ENCODE measurements at places on chromosomes 2 and 18.

DNA sequence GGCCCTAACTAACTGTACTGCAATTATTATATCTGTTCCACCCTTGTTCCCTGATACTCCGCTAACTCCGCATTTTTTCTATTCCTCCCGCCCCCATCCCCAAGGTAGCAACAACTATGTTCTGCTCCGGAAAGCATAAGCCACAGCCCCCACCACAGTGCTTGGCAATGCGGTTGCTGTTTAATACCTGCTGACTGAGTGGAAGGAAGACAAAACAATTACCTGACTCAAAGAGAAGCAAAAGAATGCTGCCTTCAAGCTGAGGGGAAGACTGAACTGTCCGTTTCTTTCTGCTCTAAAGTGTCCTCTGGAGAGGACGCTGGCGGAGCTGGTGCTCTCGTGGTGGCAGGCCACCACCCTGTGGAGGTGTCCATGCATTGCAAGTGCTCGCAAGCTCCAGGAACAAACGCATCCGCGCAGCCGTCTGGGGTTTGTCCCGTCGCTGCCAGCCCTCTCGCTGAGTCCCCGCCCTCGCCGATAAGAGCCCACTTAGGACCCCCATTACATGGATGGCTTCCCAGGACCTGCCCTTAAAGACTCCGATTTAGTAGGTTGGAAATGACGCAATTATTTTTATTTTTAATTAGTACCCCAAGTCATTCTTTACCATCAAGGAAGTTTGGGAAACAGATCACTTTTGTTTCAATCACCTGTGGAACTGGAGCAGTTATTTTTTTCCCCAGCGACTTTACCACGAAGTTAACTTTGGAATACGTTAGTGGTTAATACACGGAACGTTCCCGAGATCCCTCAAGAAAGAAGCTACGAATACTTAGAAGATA, 1.6 kb upstream of the MYL12A start:
- DNase-seq: peak; percentile 79

- no peak for DNase-seq
Measured at GRCh38 chr2:40165509-40165844, 286.4 kb downstream of the SLC8A1 start.

DNA sequence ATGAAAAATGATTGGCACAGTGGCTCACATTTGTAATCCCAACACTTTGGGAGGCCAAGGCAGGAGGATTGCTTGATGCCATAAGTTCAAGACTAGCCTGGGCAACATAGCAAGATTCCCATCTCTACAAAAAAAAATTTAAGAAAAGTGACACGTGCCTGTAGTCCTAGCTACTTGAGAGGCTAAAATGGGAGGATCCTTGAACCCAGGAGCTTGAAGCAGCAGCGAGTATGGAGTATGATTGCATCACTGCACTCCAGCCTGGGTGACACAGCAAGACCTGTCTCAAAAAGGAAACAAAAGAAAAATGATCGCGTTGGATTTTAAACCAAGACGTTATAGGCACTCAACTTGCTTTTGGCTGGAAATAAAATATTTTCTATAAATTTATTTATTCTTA, 37.8 kb upstream of the CREB1 start:
- no peak for DNase-seq

GRCh38 chr2:177905640-177906039, 166.9 kb downstream of the PDE11A start:
- DNase-seq: no peak

- no peak for DNase-seq
Measured at GRCh38 chr18:30361864-30362540, 680.5 kb downstream of the DSC3 start.

DNA sequence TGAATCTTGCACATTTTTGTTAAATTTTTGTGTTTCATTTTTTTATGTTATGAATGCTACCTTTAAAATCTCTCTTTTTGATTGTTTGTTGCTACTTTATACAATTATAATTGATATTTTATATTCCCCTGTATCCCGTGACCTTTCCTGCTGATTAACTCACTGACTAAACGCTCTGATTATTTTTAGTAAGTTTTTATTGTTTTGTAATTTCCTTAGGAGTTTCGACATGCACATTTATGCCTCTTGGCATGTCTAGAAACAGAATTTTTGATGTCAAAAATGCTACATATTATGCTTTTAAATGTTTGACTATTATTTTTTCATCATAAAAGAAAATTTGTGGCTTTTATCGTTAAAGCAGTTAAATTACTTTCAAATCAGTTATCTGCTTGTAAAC, 1131.6 kb upstream of the TMEFF2 start:
- DNase-seq: no peak

DNA sequence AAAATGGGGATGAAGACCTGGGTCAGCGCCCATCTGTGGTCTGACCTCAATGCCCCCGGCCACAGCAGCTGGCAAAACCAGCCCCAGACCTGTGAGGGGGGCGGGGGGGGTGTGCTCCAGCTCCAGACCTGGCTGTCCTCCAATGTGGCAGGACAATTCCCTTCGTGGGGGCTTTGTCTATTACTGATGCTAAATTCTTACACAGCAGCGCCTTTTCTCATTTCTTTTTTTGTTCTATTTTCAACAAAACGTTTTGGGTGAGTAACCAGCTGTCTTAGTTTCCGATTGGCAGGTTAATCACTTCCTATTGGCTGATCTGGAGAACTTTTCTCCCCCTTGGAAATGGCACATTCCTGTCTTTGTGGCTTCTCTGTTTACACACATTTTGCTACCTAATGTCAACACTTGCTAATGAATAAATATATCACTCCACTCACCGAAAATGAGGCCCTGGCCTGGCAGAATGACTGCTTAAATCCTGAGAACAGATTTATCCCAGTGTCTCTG, 4.4 kb downstream of the SMAD7 start:
- no peak for DNase-seq

GRCh38 chr2:65710779-65711295, 278.4 kb upstream of the SPRED2 start:
- no peak for DNase-seq

DNA sequence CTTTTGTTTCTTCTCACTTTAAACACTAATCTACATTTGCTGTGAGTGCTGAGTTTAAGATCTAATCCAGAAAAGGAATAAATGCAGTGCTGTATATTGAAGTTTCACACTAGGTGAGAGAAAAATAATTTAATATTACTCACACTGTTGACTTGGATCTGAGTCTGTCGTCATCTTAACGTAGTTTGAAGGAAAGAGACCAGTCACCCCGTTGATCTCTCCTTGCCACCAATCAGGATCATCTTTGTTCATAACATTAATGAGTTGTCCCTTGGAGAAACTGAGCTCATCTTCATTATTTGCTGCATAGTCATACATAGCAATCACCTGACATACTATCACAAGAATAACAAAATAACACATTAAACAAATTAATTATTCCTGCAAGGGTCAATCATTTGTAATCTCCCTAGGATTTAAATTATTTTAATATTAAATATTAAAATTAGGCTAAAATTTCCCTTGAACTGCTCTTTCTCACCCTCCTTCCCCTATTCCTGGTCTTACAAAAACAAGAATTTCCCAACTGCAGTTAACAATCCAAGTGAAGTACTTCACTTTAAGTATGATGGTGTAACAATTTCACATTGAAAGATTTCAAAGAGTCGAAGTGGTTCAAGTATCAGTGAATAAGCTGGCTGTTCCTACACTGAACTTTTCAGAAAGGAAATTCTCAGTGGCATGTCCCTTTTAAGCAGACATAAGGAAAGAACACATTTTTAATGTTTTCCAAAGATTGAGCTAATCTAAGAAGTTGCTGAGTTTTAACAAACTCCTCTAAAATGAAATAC, 71.3 kb downstream of the FAM228A start:
- no peak for DNase-seq

DNA sequence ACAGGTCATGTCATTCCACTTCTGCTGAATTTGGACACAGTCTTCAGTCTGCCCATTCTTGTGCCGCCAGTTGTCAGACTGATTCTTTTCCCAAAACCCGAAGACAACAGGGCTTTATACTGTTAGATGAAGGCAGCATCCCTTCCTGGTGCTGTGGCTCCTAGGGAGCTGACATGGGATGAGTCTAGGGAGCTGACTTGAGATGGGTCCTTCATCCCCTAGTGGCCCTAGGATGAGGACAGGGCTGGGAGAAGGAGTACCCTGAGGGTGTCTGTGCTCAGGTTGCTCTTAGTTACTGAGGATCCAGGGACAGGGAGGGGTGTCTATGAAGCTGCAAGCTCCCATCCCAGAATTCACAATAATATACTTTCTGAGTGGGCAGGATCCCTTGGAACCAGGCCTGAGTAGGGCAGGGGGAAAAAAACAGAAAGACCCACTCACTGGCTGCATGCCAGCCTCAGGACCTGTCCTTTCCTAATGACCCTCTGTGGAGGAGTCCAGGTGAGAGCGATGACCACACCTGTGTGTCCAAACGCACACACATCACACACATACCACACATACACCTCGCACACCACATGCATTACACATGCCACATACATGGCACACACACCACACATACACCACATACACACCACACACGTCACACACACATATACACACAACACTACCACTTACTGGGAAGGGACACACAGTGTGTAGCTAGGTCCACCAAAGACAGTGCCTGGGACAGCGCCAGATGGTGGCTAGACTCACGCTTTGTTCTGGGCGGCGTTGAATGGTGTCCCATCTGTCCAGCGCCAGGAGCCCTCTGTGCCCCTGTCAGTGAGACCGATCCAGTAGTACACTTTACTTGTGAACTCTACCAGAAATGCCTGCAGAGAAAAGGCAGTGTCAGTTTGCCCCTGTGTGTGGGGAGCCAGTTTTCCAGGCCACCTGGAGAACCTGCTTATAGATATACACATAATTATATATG, 11.1 kb downstream of the CLEC4F start:
- no peak for DNase-seq

DNA sequence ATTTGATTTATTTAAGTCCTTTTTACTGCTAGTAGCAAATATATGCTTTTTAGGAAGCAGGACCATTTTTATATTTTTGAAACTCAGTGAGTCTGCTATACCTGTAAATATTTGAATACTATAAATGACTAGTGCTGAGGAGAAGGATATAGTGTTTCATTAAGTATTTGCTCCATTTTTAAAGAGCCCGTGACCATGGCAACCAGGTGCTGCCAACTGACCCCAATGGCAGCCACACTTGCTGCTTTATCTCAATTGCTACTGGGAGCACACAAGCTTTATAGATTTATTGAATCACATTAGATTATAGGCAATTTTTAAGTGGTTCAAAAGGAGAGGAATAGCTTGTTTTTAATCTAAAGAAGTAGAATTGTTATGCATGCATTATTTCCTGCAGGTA, 142.0 kb downstream of the SCG2 start:
- no peak for DNase-seq

DNA sequence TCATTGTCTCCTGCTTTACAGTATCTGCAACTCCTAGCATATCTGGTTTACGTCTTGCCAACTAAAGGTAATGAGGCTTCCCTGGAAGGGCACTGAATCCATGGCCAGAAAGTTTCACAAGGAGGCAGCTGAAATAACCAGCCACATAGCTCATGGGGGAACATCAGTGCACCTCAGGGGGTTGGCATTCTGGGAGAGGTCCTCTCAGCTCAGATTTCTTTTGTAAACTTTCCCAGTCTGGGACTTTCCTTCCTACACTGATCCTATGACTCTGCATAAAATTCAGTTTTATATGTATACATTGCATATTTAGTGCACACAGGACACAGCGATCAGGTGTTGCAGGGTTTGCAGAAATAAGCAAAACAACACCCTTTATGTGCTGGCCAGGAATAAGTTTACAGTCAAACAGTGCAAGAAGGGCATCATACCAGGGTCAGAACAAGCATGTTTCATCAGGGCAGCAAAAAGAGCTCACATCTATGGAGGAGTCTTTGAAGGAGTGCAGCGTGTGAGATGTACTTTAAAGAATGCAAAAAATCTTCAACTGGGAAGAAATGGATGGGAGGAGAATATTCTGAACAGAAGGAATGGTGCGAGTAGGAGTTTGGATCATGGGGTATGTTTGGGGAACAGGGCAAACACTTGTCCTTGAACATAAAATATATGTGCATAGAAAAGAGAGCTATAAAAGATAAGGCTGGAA, 240.6 kb upstream of the RAB12 start:
- no peak for DNase-seq

- DNase-seq: no peak
Measured at GRCh38 chr2:233681521-233682099, at the start of gene UGT1A7. TSS of gene UGT1A7 (plus strand) at chr2:233681901. CDS start at chr2:233681938, 37 bp downstream.

GRCh38 chr2:77458216-77458615, 64.0 kb downstream of the LRRTM4 start:
- no peak for DNase-seq

DNA sequence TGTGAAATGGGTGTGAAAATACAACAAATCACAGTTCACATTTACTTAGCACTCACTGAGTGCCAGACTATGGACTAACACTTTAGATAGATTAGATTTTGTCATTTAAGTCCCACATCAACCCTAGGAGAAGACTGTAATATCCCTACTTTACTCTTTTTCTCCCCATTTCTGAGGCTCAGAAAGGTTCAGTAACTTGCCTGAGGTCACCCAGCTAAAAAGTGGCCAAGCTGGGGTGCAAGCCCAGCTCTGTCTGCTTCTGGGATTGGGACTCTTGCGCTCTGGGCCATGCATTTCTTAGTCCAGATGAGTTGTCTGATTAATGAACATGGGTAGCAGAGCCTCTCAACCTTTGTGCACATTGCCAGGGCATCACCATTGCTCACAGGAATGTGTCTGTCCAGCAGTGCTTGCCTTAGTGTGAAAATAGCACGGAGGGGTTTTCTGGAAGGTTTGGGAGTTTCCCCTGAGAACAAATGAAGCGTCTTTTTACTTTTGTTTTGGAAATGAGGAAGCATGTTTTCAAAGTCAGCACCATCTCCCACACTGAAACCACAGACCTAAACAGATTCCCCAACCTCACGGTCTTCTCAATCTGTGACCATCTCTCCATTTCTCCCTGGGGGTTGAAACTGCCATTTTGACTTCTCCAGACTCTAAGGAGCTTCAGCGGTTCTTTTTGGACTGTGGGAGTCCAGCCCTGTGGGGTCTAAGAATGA, 31.9 kb downstream of the NRP2 start:
- DNase-seq: no peak

- DNase-seq: no peak
Measured at GRCh38 chr2:118124288-118124891, 36.1 kb downstream of the INSIG2 start.

DNA sequence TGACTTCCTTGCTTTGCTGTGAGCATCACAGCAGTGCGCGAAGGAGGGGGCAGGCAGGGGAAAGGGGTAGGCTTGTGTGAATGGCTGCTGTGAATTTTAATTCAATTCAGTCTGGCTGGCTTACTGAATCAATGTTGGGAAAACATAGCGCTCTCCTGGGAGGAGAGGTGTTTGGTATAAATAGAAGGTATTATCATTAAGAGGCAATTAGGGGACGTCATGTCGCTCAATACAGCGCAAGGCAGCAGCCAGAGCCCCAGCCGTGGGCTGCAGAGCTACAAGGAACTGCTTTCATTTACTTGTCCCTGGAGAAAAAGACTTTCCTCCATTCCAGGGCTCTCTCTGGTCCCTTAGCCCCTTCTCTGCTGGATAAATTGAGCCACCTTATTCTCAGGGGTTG, 181.4 kb upstream of the MSH6 start:
- DNase-seq: no peak
